ENCODE measurements at places on chromosomes 13 and 19.
A peak's percentile ranks its signal among the peaks of the same experiment; 100 is the strongest.

DNA sequence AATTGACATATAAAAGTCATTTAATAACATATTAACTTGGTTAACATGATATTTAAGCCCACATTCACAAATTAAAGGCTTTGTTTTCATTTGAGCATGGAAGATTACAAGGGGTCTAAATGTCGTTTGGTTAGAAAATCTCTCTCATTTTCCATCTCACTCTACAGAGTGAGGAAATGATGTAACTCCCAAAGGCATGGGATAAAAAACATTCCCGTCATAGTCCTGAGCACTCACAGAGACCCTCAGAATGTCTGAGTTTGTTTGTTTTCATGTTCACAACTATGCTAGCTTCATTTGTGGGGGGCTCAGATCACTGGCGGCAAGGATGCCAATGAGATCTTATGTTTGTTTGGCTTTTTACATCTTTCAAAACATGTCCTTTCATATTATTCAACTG, 307.5 kb downstream of the TBC1D4 start:
- DNase-seq: no peak

- DNase-seq: no peak
These were observed 135.6 kb downstream of the SLC7A1 start for GRCh38 chr13:29459813-29460355.

GRCh38 chr13:27353708-27354107, 70.7 kb upstream of the GTF3A start:
- DNase-seq: no peak

DNA sequence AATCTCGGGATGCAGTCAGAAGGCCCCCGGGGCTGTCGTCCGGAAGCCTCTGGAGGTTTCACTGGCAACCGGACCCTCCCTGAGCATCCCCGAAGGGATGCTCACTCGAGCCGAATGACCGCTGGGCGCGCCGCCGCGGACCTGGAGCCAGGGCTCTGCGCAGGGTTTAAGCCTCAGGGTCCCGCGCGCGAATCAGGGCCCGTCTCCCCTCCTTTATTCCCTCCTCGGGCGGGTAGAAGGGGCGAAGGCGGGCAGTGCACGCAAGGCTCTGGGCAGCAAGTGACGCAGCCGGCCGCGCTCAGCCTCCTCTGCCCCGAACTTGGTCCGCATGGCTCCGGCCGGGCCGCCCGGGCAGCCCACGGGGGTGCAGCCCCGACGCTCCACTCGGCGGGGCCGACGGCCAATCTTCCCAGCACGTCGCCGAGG, 572 bp downstream of the SHISA2 start:
- peak; percentile 70 for DNase-seq

DNA sequence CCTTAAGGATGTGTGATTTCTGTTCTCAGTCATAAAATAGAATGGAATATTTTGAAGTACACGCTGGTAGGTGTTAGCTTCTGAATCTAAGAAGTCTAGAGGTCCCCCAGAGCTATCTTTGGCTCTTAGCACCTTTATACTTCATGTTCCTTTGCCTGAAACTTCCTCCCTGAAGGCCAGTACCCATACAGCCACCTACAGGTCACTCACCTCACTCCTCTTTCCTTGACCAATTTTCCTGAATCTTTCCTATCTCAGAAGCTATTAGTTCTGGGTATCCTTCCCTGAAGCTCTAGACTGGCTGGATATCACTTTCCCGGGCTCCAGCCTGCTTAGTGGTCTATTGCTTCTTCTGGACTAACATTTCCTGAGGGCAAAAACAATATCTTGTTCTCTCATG, 93.4 kb upstream of the EDNRB start:
- no peak for DNase-seq

- peak; percentile 88 for DNase-seq
These were observed 1.0 kb upstream of the BCAM start for GRCh38 chr19:44807652-44808462.

- no peak for DNase-seq
These were observed 239.0 kb downstream of the RGCC start for GRCh38 chr13:41696163-41697003.

- no peak for DNase-seq
These were observed 39.3 kb downstream of the MBNL2 start for GRCh38 chr13:97261254-97262005.

GRCh38 chr19:43983544-43983911, 460 bp upstream of the ZNF155 start:
- DNase-seq: no peak

DNA sequence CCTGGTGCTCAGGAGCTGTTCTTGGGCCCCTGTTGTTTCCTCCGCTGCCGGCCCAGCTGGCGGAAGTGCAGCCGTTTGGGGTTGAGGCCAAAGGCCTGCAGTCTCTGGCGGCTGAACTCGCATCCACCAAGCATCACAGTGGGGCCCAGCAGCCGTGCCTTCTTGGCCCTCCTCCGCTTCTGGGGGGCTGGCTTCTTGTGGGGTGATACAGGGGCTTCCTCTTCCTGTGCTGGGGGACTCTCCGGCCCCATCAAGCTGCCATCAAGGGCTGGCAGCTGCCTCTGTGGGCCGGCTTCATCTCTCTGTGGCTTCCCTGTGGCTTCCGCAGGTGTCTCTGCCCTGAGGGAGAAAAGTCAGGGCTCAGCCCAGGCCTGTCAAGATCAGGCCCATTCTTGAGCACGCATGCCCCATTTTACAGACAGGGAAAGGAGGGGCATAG, 10.3 kb downstream of the ATG4D start:
- no peak for DNase-seq

- no peak for DNase-seq
These were observed 703.6 kb downstream of the SLITRK6 start for GRCh38 chr13:85095418-85096272.

DNA sequence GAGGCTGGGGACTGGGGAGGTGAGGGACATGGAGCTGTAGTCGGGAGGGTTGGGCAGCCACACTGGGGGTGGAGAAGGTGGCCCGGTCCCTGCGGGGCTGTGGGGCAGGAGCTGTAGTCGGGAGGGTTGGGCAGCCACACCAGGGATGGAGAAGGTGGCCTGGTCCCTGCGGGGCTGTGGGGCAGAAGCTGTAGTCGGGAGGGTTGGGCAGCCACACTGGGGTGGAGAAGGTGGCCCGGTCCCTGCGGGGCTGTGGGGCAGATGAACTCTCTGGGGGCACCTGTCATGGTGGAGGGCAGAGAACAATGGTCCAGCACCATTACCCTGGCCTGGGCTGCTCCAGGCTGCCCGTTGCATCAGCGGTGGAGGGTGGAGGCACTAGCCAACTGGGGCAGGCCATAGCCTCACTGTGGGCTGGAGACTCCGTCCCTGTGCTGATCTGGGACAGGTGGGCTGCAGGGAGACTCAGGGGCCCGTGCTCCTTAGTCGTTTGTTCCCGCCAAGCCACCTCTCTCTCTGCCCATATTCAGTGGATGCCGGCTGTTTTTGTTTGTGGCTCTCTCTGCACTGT, 51.4 kb downstream of the ATP11A start:
- no peak for DNase-seq

- peak; percentile 56 for DNase-seq
These were observed 529 bp downstream of the ZNF836 start for GRCh38 chr19:52170863-52171320.

- DNase-seq: no peak
These were observed 228.4 kb downstream of the ENOX1 start for GRCh38 chr13:43558326-43558725.

GRCh38 chr19:58003174-58003828, 681 bp upstream of the ZNF606 start:
- no peak for DNase-seq

- DNase-seq: no peak
These were observed 15.6 kb downstream of the POLRMT start for GRCh38 chr19:617551-618246.

DNA sequence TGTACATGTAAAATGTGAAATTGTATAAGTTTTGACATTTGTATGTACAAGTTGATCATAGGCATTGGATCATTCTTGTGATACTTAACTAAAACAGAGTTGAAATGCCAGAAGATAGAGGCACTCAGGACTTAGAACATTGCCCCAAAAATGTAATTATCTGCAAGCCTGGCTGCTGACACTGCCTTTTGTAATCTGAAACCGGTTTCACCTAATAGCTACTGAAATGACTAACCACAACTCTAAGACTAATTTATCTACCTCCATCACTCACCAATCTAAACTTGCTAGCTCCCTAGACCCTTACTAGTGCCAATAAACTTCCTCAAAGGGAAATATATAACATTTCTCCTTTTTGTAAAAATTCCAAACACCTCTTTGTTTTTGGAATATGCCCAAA, 2596.2 kb downstream of the PCDH9 start:
- DNase-seq: no peak

- no peak for DNase-seq
These were observed 31.5 kb upstream of the CEACAM8 start for GRCh38 chr19:42626181-42626580.

DNA sequence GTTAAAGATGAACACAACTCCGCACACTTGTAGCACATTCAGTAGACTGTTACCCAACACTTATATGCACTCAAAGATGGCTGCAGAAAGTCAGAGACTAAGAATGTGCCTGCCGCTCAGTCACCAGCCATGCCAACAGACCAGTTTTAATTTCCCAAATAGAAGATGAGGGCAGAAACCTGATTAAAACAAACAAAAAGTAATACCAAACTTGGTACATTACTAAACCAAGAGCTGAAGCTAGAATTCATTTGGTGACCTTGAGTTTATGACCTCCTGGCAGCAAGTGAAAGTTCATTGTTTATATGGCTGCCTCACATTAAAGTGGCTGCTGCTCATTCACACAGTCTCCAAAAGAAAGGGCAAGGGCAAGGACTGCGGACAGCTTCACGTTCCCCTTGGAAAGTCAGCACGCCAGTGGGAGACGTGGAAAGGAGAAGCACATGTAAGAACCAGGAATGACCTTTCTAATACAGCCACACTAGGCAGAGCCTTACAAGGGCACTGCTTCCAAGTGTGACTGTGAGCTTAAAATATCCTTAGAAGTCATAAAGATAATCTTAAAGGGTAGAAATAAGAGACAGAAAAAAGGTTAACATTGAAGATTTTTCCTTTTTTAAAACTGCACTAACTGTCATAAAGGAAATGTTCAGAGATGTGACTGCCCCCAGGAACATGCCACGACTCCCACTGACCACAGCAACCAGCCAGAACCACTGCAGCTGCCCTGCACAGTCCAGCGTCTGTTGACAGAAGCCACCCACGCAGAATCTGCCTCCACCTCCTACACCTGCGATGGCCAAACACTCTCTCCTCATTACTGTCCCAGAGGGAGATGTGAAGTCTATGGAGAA, 73.5 kb downstream of the STK24 start:
- peak; percentile 14 for DNase-seq

GRCh38 chr13:73419186-73419585, 360.4 kb downstream of the KLF5 start:
- DNase-seq: no peak

DNA sequence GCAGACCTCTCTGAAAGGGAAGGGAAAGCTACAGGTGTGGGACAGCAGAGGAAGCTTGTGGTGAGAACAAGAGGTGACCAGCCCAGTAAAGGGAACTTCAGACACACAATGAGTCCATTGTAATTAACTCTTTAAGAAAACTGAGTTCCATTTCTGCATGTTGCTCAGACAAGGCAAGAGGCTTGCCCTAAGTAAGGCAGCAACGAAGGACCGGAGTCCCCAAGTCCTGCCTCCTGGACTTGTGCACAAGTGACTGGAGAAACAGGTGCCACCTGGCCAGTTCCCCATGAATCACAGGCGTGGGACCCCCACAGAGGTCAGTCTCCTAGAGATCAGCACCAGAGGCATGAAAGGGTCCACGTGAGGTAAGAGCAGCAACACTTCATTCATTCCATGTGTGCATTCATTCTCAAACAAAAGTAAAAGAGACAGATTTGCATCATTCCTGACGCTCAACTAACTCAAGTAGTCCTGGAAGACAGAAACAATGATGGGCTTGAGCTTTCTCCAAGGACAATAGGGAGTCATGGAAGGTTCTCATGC, 14.7 kb upstream of the SIGLEC6 start:
- no peak for DNase-seq

GRCh38 chr13:59494560-59494970, 669.2 kb downstream of the DIAPH3 start:
- no peak for DNase-seq

DNA sequence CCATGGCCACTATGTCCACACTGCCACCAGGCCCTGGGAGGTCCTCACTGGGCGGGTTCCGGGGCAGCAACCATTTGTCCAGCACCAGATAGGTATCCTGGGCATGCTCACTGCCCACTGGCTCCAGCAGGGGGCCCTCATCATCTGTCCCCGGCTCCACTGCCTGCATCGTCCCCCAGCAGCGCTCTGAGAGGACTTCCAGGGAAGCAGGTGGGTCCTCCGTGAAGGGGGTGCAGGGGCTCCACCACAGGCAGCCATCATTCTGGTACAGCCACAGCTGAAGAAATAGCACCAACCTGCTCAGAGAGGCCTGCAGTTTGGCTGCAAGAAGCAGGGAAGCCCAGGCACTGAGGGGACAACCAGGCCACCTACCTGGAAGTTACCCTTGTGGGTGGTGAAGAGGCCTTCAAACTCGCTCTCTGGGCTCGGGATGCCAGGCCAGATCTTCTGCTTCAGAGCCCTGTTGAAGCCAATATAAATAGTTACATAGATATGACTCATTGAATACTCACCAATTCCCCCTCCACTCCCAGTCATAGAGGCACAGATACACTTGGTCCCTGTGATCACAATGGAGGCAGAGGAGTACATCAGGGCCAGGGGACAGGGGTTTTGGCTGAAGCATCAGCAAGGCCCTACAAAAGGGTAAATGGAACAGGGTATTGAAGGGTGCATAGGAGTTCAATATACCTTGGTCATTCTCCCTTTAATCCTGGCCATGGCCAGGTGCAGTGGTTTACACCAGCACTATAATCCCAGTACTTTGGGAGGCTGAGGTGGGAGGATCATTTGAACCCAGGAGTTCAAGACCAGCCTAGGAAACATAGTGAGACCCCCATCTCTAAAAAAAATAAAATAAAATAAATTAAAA, 4.1 kb downstream of the SWSAP1 start:
- DNase-seq: peak; percentile 84

- DNase-seq: no peak
These were observed 4.2 kb downstream of the LIPE start for GRCh38 chr19:42422901-42423461.

- no peak for DNase-seq
These were observed 326.9 kb downstream of the FGF9 start for GRCh38 chr13:21997726-21998125.

DNA sequence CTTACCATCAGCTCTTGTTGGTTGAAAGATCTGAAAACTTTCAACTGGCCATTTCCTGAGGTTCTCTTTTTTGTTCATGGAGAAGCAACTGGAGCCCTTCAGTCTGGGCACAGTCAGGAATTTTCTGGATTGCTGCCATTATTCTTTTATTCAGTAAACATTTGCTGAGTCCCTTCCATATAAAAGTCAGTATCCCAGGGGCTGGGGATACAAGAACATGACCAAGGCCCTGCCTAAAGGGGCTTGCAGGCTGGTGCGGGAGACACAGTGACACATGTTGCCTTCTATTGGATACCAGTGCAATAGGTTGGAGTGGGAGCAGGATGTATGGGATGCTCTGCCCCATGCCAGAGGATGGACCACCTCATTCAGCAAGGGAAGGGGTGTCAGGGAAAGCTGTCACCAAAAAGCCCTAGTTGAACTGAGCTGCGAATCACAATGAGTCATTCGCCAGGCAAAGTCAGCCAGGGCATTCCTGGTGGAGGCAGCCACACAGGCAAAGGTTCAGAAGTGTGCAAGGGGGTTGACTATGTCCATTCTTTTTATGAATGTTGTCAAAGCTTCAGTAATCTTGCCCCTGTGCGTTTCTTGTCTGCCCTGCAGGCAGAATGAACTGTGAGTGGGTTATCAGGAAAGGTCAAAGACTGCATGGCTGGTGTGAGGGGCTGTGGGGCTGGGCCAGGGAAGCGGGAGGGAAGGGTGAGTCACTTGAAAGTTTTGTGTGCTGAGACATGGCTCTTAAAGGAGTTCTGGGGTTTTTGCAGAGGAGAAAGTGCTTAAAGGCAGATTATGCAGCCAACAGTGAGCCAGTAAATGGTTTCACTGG, 395.9 kb downstream of the KCNRG start:
- DNase-seq: peak; percentile 49

GRCh38 chr13:53012707-53013106, 15.9 kb upstream of the OLFM4 start:
- no peak for DNase-seq

All from ecto neural progenitor cell (in vitro differentiated cells).